ENCODE measurements at places on chromosomes 13 and 19. TPM values are rescaled to one million over a fixed set of nuclear protein-coding genes. Genes with fewer than 3 reads are reported as not detected.

SIGLEC11 gene
- total RNA-seq = not detected

LRG1 gene
- 2.2 TPM for total RNA-seq

ZNF823 gene
- 6.7 TPM for total RNA-seq

COG6 gene
- 34.1 TPM for total RNA-seq

CNN1 gene
- total RNA-seq = 1.5 TPM

RABAC1 gene
- total RNA-seq = 146 TPM

GARRE1 gene
- 49.0 TPM for total RNA-seq

KCNN1 gene
- total RNA-seq = 19.3 TPM

- no peak for DNase-seq
These were observed 112.3 kb upstream of the FBXL3 start for GRCh38 chr13:77139306-77139705.

DNA sequence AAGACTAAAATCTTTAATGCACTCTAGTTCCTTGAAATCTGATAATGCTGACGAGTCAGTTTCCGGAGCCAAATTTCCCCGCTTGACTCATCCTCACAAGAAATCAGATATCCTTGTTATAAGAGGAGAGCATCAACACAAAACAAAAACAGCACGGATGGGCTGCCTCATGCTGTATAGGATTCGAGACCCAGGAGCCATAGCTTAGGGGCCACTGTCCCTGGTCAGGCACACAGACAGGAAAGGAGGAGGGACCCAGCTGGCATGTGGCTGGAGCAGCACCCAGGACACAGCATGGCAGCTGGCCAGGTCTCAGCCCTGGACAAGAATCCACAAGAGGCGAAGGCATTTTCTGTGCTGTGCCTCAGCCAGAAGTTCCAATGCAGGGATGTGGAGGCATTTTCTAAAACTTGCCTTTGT lies 110.2 kb upstream of the SPATA13 start:
- DNase-seq = no peak

DNA sequence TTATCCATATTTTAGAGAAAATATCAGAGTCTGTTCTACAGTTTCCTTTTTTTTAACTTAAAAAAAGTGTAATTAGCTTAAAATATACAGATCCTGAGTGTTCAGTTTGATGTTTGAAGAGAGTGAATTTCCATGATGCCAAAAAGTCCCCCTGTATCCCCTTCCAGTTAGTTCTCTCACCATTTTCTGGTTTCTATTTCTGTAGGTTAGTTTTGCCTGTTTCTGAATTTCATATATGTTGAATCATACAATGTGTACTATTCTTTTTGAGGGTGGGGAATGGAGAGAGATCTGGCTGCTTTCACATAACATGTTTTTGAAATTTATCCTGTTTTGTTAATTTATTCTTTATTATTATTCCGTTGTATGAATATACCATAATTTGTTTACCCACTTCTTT lies 95.9 kb downstream of the PDS5B start:
- no peak for DNase-seq

DNA sequence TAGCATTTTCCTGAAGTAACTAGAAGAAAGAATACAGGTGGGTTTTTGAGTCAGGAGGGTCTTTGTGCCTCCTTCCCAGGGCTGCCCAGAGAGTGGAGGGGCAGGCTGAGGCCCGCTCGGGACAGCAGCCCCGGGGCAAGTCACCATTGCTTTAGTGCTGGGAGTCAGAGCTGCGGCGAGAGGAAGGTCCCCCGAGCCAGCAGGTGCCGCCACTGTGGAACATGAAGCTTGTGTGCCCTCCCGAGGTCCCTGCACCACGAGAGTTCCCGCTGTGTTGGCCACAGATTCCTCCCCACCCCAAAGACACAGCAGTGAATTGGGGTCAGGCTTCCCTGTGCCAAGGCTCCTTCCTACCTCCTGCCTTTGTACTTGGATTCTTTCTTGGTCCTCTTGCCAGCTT lies 50.9 kb upstream of the TEX29 start:
- no peak for DNase-seq

DNA sequence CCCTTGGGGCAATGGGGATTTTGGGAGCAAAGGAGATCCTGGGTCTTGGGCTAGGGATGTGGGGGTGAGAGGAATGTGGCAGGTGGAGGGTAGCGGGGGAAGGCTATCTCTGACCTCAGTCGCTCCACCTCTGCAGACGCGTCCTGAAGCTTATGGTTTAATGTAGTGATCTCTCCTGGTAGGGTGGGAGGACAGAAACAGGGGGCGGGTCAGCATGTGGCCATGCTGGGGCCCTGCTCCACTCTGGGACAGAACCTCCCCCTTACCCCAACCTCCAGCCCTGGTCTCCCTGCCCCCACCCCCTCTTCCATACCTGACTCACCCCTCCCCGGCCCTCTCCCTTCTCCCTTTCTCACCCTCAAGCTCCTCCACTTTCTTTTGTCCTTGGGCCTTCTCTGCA lies 1.4 kb downstream of the BST2 start:
- no peak for DNase-seq

DNA sequence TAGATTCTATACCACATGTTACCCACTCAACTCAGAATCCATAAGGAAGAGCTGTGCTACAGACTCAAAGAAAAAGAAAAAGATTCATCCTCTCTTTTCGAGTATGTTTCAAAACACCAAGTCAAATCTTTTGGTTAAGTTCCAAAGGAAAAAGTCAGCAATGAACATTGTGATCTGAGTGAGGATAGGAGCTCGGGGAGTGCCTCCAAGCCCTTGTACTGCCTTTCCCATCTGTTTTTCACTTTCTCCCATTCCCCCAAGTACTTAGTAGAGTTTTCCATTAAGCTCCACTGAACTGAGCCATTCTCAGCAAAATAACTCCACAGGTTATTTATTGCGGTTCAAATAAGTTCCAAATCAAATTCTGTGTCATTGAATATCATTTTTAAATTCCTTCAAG lies 47.7 kb upstream of the MAB21L1 start:
- DNase-seq = no peak

DNA sequence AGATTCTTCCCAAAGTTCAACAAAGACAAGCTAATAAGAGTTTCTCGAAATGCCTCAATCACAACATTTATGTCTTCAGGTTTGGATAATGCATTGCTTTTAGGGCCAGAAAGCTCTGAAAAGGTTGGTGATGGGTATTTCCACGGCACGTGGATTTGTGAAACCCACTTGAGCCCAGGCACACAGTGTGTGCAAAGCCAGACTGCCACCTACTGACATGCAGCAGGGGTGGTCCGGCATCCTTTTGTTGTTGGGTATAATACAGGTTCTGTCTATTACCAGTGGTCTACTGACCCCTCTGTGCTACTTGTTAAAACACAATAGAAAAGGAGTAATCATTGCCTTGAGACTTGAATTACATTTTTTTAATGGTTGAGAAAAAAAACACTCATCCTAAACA lies 225.6 kb downstream of the RAP2A start:
- peak; percentile 46 for DNase-seq

DNA sequence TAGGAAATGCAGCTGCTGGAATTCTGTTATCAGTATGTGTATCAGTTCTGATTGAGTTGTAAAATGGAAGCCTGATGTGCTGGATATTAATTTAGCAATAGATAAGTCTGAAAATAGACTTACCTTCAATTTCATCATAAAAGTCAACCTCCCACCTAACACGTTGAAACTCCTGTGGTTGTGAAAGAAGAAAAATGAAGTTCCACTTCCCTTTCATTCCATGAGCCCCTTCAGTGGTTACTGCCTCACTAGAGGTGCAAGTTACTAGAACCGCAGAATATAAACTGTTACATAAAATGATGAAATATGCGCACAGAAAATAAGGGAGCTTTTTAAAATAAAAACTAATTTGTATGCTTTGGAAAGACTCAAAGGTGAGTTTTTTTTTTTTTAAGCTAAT lies 249.2 kb downstream of the SHISA2 start:
- no peak for DNase-seq

Data from endothelial cell (in vitro differentiated cells).